ENCODE measurements at places on chromosomes 3 and 15. TPM values are rescaled to one million over a fixed set of nuclear protein-coding genes. Genes with fewer than 3 reads are reported as not detected.

Gene RTP1
- polyA plus RNA-seq, result not detected

Gene MEX3B
- not detected for polyA plus RNA-seq

Gene SOX2
- polyA plus RNA-seq, result not detected

Gene TUSC7
- polyA plus RNA-seq, result not detected

Gene TMEM266
- polyA plus RNA-seq, result 0.20 TPM
